ENCODE measurements at places on chromosomes 11 and 22.

- no peak for DNase-seq
These were observed 3.2 kb downstream of the SLC22A8 start for GRCh38 chr11:63012430-63012829.

GRCh38 chr11:120467627-120468026, 43.9 kb upstream of the GRIK4 start:
- no peak for DNase-seq

DNA sequence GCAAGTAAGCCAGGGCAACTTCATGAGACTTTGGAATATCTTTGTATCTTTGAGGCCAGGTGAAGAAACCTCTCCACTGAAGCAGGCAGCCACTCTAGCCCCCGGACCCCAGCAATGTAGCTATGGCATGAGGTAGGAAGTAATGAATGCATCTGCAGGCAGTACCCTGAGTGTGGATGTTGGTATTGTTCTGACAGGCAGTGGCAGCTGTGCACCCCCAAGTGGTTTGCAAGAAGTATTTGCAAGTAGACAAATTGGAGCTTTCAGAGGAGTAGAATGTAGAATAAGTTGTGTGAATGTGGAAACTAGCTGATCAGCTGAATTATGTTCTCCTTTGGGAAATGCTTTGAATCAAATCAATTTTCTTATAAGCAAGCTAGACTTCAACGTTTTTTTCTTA, 194.4 kb upstream of the PGR start:
- DNase-seq = no peak

GRCh38 chr11:109140426-109140825, 281.6 kb upstream of the C11orf87 start:
- no peak for DNase-seq

- no peak for DNase-seq
These were observed 29.8 kb downstream of the SREBF2 start for GRCh38 chr22:41862530-41863266.

GRCh38 chr11:11995601-11996000, 12.8 kb downstream of the DKK3 start:
- no peak for DNase-seq

DNA sequence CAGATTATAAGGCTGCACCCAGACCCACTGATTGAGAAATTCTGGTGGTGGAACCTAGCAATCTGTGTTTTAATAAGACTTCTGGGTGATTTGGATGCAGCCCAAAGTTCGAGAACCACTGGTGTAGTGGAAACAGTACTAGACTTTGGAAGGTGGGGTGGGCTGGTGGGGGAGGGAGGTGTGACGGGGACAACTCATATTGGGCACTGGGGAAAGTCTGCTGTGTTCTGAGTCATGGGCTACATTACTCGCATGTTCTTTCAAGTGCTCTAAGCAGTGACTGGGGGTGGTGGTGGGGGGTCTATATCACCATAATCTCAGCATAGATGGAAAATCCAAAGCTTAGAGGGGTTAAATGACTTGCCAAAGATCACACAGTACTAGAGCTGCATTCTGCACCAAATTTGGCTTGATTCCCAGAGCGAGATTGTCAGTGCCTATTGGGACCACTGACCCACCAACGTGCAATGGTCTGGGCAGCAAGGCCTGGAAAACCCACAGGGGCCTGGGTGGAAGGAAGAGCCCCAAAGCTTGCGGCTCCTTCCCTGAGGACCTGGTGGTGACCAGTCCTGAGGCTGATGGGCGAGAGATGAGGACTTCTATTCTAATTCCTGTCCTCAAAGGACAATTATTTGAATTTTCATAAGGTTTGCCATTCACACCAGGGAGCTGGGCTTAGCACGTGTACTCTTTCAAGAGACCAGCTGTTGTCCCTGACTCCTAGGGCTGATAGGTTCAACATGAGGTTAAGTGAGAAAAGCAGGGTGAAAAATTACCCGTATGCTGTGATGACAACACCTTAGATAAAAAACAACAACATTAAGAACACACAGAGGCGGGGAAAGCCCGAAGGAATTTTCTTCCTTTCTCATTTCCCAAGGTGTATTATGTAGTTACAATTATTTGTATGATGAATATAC, 77.5 kb upstream of the NARS2 start:
- no peak for DNase-seq

DNA sequence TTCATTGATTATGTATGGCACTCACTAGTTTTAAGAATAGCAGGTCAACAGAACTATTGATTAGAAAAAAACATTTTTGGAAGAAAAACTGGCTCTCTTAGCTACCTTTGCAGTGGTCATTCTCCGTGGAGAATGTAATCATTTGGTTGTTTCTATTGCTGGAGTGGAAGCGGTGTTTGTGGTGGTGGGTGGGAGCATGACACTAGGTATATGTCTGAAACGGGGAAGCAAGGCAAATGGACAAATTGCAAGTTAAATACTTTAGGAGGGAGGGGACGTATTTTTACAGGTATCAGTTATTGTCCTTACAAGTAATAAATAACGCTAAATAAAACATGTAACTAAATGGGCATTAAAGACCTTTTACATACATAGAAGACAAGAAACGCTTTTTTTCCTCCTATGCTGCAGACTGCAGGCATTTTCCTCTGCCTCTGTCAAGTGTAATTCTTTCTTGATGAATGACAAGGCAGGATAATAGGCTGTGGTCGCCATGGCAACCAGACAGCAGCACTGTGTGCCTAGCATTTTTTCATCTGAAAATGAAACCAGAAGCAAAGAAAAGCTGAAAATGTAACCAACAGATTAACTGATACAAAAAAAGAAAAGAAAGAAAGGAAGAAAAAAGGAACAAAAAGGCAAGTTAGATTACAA, 46.2 kb downstream of the BLID start:
- DNase-seq = no peak

GRCh38 chr11:68950270-68950669, 30.5 kb downstream of the MRGPRD start:
- no peak for DNase-seq

GRCh38 chr11:109320595-109320994, 101.4 kb upstream of the C11orf87 start:
- no peak for DNase-seq

- DNase-seq = no peak
These were observed 194.6 kb upstream of the CARD18 start for GRCh38 chr11:105334025-105334714.

DNA sequence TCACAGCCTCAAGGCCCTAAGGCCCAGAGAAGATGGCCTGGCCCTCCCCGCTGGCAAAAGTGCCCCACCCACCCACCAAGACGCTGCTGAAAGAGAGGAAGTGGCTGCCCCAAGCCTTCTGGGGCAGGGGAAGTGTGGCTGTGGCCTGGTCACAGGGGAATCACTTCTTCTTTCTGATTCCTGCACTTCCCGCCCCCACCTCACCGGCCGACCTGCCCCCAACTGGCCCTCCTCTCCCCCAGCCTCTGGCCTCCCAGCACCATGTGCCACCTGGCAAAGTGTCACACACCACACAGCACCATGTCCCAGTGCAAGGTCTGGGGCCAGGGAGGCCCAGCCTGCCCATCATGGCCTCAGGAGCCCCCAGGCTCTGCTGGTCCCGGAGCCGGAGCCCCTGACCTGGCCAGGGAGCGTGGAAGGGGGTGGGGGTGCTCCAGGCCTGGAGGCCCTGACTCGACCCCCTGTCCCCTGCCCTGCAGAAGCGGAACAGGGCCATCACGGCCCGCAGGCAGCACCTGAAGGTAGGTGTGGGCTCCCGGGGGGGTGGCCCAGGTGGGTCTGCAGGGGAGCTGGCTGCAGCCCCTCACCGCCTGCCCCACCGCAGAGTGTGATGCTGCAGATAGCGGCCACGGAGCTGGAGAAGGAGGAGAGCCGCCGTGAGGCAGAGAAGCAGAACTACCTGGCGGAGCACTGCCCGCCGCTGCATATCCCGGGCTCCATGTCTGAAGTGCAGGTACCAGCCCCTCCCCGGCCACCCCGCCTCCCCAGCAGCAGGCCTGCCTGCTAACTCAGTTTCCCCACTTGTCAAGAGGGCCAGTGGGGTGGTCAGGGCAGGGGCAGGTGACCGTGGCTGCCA, 1.4 kb downstream of the TNNI2 start:
- DNase-seq = no peak

DNA sequence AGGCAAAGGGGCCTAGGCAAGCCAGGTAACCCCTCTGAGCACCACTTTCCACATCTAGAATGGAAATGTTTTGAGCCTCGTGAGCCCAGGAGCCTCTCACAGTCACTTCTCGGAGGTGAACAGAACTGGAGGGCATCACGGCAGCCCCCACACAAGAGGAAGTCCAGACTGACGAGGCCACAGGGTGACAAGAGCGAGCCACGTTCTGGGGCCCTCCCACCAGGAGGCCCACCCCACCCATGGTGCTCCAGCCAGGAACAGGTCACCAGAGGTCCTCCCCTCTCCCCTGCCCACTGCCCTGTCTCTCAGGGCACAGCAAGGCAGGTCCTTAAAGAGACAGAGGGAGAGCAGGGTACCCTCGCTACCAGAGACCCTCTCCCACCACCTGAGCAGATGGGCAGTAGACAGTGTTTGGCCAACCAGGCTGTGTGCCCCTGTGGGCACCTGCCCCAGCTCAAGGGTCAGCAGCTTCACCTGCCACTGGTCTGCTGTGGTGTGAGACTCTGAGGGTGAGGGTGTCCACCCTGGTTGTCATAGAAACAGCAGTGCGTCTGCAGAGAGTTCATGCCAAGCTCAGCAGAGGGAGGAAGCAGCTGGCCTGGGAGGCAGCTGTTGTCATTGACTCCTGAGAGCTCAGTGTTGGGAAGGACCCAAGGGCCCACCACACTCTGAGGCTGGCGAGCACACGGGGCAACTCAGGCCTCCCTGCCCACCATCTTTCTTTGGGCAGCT, 31.4 kb downstream of the RSPH14 start:
- DNase-seq = no peak

- DNase-seq = no peak
These were observed 5.1 kb downstream of the TRIM5 start for GRCh38 chr11:5679811-5680210.

DNA sequence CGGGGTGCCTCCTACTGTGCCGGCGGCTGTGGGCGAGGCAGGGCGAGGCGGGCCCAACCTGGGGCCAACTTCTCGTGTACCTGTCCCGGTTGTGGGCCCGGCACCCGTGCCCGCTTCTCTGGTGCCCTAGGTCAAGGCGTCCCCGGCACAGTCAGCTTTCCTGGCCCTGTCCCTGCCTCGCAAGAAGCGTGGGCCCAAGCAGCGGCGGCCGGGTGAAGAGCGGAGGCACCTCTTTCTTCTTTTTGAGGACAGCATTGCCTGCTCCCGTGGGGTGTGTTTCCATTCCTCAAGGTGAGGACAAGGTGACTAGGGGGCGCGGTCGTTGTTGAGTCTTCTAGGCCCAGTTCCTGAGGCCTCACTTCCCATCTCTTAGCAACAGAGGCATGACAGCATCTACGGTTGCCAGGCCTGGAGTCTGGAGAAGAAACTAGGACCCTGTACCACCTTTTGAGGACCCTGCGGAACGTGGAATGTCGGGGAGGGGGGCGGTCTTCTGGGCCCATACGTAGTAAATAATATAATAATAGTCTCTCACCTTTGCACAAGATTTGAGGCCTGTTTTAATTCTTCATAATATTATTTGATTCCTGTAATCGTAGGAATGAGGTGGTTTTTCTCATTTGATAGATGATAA, 418 bp downstream of the ACO2 start:
- no peak for DNase-seq

GRCh38 chr11:95359756-95360155, 128.8 kb upstream of the SESN3 start:
- DNase-seq = no peak

DNA sequence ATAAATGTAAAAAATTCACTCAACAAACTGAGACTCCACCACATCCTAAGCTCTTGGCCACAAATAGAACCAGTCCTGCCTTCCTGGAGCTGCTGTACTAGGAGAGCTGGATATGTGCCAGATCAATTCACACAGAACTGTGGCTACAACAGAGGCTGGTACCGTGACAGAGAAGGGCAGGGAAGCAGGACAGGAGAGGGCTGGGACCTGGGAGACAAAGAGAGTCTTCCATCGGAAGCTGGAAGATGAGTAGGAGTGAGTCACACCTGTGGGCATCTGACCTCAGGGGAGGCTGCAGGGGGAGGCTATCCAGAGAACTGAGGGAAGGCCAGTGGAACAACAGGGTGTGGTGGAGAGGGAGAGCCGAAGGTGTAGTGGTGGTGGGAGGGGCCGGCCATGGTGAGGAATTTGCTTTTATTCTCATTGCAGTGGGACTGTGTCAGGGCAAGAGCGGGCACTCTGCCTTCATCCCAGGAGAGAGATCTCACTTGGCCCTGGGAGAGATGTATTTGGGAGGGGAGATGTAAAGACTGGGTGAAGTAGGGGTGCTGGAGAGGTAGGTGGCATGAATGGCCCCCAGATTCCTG, 1.9 kb upstream of the LTBP3 start:
- DNase-seq = no peak

DNA sequence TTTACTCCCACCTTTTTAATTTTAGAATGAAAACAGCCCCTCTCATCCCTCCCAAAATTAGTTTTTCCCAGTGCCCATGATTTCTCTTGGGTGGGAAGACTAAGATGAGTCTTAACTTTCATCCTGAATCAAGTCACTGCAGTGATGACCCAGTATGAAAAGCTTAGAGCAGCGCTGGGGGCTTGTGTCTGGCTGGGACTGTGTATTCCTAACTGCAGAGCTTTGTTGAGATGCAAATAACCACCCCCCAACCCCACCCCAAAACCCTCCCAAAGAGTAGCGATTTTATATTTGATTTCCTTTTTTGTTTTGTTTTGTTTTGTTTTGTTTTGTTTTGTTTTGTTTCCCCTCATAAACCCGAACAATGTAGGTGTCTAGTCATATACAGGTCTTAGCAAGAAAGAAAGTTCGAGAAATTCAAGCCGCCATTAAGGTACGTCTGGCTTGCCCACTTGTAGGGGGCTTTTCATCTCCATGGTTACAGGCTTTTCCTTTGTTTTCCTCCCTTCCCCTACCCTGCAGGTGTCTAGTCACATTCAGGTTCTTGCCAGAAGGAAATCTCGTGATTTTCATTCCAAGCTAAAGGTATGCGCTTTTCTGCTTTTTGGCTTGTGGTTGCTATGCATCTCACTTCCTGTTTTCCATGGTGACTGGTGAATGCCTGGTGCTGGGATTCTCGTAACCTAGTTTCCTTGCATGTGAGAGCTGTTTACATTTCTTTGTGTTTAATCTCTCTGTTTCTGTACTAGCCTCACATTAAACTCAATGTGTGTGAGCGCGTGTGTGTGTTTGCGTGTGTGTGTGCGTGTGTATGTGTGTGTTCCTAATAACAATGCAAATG, 144.6 kb upstream of the RASSF10 start:
- DNase-seq = no peak

GRCh38 chr11:128926437-128927107, 16.1 kb downstream of the TP53AIP1 start:
- DNase-seq = no peak

DNA sequence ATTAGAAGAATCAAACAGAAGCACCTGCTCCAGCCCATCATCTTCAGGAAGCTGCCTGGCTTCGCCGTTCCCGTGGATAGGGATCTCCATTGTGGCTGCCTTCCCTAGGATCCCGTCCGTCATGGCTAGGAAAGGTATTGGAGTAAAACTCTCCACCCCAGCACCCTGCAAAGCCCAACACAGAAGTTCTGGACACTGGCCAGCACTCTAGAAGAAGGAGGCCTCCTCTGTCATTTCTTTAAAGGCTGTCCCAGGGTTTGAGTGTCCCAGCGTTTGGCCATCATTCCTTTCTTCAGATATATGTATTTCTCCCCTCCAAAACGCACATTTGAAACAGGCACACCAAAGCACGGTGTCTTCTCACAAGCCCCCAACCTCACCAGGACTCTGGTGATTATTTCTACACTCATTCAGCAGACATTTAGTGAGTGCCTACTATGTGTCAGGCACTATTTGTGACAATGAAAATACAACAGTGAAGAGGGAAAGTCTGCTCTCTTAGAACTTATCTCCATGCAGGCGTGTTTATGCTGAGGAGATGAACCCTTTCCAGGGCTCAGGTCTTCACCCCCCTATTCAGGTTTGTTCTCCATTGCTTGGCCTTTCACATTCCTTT, 724 bp downstream of the ARFIP2 start:
- DNase-seq = no peak

- no peak for DNase-seq
These were observed 2.6 kb downstream of the GGA1 start for GRCh38 chr22:37611207-37611606.
